ENCODE measurements at places on chromosomes 2 and 18.

DNA sequence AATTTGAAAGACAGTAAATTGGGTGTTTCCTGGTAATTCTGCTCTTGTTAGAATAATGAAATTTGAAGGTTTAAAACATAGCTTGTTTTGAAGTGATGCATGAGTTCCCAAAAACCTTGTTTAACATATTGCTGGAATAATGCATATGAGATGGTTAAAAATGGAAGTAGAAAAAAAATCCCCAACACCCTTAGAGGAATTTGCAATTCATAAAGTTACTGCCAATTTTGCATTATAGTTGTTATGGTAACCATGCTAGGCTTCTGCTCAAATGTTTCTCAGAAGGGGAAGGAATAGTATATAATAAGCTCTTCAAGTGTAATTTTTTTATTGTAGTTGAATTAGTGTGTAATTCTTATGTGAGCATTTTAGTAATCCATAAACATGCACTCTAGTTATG lies 49.1 kb downstream of the FASTKD2 start:
- DNase-seq: no peak

- DNase-seq: no peak
Measured at GRCh38 chr18:67973916-67974315, 457.4 kb upstream of the DSEL start.

DNA sequence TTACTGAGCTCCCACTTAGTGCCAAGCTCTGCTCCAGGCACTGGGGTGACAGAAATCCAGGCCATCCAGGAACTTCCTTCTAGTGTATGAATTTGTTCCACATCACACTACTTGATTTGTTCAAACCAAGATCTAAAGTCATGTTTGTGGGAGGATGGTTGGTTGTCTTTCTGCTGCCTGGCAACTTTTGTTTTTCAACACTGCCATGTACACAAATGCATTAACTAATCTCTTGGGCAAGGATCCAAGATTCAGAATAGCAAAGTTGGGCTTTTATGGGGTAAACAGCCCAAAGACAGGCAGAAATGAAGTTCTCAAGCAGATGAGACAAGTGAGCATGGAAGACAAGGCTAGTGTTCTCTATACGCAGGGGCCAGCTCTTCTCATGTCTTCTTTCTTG lies 53.4 kb upstream of the PROKR1 start:
- DNase-seq: no peak

GRCh38 chr2:44290261-44290660 lies 15.0 kb downstream of the SLC3A1 start:
- no peak for DNase-seq

DNA sequence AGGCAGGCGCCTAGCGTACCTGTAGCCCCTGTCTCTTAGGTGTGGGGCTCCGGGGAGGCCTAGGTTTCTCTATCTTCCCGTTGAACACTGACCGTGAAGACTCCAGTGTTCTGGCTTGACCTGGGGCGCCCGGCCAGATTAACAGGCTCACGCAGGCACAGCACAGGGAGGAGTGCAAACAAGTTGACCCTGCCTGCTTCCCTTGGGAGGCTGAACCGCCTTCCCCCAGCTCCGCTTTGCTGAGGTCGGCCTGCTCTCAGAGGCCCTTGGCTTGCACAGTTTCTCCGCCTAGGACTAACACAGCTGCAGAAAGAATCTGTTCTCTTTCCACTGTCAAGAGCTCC lies 567 bp downstream of the PCYOX1 start:
- no peak for DNase-seq

DNA sequence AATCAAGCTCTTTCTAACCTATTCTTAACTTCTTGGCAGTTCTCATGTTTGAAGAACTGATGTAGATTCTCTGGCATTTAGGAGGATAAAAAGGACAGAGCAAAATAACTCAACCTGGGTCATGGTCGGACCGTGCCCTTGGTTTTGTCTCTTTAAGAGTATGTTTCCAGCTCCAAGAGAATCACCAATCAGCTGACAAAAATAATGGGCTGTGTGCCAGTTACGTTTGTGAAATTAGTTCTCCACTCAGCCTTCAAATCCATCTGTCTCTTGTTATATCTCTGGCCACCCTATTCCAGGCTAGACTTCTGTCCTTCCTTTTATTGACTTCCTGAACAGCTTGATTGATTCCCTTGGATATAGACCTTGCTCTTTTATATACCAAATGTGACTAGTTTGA lies 225.7 kb downstream of the EPHA4 start:
- DNase-seq: no peak

GRCh38 chr2:219448099-219448775 lies 13.6 kb downstream of the SPEG start:
- no peak for DNase-seq

- no peak for DNase-seq
Measured at GRCh38 chr2:39728941-39729351, 50.1 kb downstream of the THUMPD2 start.

DNA sequence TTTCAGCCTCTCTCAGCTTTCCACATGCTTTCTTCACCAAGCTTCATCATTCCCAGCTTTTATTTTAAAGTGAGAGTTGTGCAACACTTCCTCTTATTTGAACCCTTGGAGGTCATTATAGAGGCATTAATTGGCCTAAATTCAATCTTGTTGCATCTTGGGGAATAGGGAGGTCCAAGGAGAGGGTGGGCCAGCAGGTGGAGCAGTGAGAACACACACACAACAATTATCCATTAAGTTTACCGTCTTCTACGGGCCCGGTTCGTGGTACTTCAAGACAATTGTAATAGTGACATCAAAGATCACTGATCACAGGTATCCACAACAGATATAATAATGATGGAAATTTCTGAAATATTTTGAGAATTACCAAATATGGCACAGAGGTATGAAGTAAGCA lies 457.2 kb upstream of the SMIM21 start:
- no peak for DNase-seq

DNA sequence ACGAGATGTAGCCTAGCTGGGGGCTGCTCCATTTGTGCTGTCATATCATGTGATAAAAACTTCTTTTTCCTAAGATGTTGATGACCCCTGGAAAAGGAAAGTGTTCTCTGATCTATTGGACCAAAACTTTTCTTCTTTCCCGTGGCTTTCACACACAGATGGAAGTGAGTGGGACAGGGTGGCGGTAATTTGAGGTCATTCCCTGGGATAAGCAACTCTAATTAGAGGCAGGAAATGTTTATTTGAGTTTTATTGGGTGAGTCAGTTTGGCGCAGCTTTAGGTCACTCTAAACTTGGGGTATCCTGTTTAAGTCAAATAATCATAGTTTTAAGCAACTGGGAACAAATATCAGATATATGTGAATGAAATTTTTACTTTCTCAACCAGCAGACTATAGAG lies 221.0 kb upstream of the EPAS1 start:
- DNase-seq: no peak

DNA sequence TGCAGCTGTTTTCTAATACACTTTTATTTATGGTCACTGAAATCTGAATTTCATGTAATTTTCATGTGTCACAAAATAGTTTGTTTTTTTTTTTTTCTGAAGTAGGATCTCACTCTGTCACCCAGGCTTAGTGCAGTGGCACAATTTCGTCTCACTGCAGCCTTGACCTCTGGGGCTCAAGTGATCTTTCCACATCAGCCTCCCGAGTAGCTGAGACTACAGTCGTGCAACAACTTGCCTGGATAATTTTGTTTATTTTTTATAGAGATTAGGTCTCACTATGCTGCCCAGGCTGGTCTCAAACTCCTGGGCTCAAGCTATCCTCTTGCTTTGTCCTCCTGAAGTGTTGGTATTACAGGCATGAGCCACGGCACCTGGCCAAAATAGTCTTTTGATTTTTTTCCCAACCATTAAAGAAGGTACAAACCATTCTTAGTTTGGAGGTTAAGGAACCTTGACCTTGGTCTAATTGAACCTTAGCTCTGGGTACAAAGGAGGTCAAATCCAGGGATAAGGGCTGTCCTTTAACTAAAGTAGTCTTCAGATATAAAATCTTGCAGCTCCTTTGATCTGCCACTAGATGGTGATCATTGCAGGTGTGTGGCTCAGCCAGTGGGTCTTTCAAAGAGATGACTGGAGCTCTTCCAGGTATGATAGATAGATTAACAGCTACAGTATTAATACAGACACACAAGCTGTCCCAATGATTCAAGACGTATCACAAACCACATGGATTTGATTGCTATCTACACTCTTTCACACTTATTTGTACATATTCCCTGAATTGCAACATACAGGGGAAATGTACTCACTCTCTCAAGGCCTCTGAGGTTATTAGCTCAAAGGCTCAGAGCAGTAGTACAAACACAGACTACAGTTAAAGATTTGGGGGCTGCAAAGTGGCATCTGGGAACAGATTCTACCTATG lies 4.7 kb upstream of the KRCC1 start:
- peak; percentile 68 for DNase-seq

- DNase-seq: no peak
Measured at GRCh38 chr2:136653861-136654260, 111.5 kb upstream of the THSD7B start.

- no peak for DNase-seq
Measured at GRCh38 chr18:1488957-1489356, 584.3 kb downstream of the ADCYAP1 start.

All from CD4-positive, alpha-beta T cell (primary cell).